ENCODE measurements at places on chromosomes 7 and 10.

DNA sequence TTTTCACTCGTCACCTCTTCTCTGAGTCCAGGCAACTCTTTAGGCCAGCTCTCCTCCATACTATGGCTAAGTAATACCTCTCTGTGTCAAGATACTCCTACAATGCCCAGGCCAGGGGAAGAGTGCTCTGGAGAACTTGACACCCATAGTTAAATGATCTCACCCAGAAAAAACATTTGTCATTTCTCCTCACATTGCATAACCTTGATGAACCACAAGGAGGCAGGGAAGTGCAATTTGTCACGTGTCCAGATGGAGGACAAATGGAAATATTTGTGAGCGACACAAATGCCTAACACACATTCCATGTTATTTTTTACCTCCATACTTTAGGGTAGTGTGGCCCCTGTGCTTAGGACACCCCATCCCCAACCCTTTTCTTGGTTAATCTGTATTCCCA lies 78.3 kb downstream of the HTR7 start:
- H3K36me3 ChIP-seq, result no peaks in the 10 kb centered on the region
- H3K27me3 ChIP-seq, result peaks cover 8% of the 10 kb centered on the region
- H3K4me1 ChIP-seq, result no peaks in the 10 kb centered on the region
- DNase-seq, result no peak

GRCh38 chr10:3213208-3213607 lies 40.6 kb upstream of the PITRM1 start:
- H3K27me3 ChIP-seq, result peaks cover 47% of the 10 kb centered on the region
- H3K27ac ChIP-seq, result no peak overlapping the region
- no peaks in the 10 kb centered on the region for H3K4me1 ChIP-seq
- DNase-seq, result no peak

DNA sequence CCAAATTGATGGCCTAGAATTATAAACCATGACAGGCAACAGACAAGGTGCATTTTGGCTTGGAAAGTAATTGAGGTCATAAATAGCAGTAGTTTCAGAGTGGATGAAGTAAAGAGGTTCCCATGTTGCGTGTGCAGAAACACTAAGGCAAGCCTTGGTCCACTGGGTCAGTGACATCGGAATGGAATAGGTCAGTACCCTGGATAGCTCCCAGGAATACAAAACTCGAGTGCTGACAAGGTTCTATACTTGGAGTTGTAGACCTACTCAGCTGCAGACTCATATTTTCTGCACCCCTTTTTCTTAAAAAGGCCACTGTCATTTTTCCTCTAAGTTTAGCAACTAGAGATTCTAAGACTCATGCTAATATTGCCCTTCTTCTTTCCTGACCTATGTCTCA lies 132.8 kb downstream of the DYNC1I1 start:
- H3K36me3 ChIP-seq, result no peaks in the 10 kb centered on the region
- no peak for DNase-seq
- H3K4me1 ChIP-seq, result no peaks in the 10 kb centered on the region
- no peak overlapping the region for H3K4me3 ChIP-seq
- H3K27ac ChIP-seq, result no peak overlapping the region

GRCh38 chr7:136353287-136353686 lies 376.1 kb upstream of the MTPN start:
- no peak for DNase-seq
- H3K36me3 ChIP-seq, result no peaks in the 10 kb centered on the region
- H3K27me3 ChIP-seq, result no peaks in the 10 kb centered on the region
- H3K4me1 ChIP-seq, result no peaks in the 10 kb centered on the region

- H3K27ac ChIP-seq, result no peak overlapping the region
- peaks cover 48% of the 10 kb centered on the region for H3K4me1 ChIP-seq
- no peak overlapping the region for H3K4me3 ChIP-seq
- peaks cover 5% of the 10 kb centered on the region for H3K36me3 ChIP-seq
- no peak for DNase-seq
These were observed 60.6 kb downstream of the PRTFDC1 start for GRCh38 chr10:24891823-24892222.

GRCh38 chr10:96688789-96689188 lies 31.5 kb downstream of the PIK3AP1 start:
- no peaks in the 10 kb centered on the region for H3K27me3 ChIP-seq
- no peak overlapping the region for H3K4me3 ChIP-seq
- peaks cover 10% of the 10 kb centered on the region for H3K4me1 ChIP-seq
- no peak for DNase-seq
- H3K27ac ChIP-seq, result no peak overlapping the region

DNA sequence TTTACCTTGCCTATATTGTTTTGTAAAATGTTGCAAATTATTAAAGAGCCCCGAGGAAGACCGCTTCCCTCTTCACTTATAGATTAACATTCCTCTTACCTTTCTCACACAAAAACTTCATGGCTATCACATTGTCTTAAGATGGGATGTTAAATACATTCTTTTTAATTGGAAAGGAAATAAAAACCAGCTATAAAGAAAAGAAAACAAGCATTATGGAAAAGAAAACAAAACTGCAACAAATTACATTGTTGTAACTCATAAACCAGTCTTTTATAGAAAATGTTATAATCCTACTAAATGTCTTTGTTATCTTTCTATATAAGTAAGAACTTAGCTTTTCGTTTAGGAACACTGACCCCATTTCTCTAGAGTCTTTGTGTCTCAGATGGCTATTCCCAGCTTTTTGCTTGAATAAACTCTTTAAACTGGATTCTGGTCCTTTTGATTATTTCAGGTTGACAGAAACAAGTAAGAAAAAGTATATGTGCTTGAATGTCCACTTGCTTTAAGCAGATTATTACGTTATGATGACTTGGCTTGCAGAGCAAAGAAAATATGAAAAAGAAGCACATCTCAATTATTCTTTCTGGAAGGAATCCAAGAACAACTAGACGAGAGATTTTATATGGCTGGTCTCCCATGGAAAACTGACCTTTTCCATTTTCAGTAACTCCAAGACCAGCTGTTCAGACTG lies 128.2 kb downstream of the AKR1D1 start:
- no peak for DNase-seq
- no peak overlapping the region for H3K27ac ChIP-seq
- H3K27me3 ChIP-seq, result peaks cover 3% of the 10 kb centered on the region
- no peaks in the 10 kb centered on the region for H3K4me1 ChIP-seq
- H3K36me3 ChIP-seq, result no peaks in the 10 kb centered on the region

DNA sequence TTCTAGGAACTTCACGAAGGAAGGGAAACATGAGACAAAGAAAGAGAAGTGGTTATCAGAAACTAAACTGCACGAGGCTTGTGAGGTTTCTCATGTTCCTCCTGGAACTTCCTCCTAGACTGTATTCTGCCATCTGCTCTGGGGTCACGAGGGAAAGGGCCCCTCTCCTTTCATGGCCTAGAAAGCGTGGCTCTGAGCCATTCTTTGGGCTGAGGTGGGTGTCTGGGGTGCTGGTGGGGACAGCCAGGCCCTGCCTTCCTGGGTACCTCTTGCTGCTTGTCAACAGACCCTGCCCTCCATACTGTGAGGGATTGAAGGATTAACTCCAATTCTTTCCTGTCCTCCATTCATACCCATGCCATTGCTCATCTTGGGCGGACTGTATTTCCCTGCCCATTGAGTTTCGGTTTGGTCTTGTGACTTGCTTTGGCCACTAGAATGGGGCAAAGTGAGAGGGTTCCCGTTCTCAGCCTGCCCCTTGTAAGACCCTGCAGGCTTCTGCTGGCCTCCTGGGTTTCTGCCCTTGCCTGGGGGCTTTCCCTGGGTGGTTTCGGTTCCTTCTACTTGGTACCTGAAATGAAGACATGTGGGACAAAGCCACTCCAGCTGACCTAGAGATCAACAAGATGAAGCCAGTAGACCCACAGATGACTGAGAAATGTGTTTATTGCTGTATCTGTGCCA lies 14.9 kb upstream of the GIMAP8 start:
- H3K27me3 ChIP-seq, result no peaks in the 10 kb centered on the region
- no peak overlapping the region for H3K4me3 ChIP-seq
- H3K4me1 ChIP-seq, result peaks cover 37% of the 10 kb centered on the region
- H3K36me3 ChIP-seq, result no peaks in the 10 kb centered on the region
- H3K27ac ChIP-seq, result no peak overlapping the region

DNA sequence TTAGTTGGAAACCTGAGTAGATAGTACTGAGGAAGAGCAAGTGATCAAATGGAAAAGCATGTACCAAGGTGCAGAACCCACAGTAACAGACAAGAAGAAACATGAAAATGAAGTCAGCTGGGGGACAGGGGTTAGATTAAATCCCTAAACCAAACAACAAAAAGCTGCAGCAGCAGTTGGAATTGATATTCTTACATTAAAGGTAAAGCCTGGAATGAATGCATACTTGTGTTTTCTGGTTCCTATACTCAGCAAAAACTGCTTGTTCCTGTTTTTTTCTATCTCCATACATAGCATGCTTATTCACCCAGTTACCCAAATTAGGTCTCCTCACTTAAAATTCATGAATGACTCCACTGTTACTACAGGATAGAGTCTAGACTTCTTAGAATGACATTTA lies 92.4 kb downstream of the TPST1 start:
- no peaks in the 10 kb centered on the region for H3K27me3 ChIP-seq
- H3K4me1 ChIP-seq, result no peaks in the 10 kb centered on the region

- H3K4me3 ChIP-seq, result no peak overlapping the region
- no peaks in the 10 kb centered on the region for H3K4me1 ChIP-seq
- peaks cover 8% of the 10 kb centered on the region for H3K27me3 ChIP-seq
These were observed 14.8 kb downstream of the TSPAN12 start for GRCh38 chr7:120843109-120843508.

- no peaks in the 10 kb centered on the region for H3K27me3 ChIP-seq
- H3K27ac ChIP-seq, result peak overlapping the region; percentile 88
- H3K4me3 ChIP-seq, result peak overlapping the region; percentile 55
- H3K4me1 ChIP-seq, result peaks cover 16% of the 10 kb centered on the region
- DNase-seq, result peak; percentile 48
These were observed 29.3 kb upstream of the CCL24 start for GRCh38 chr7:75842836-75843446.

DNA sequence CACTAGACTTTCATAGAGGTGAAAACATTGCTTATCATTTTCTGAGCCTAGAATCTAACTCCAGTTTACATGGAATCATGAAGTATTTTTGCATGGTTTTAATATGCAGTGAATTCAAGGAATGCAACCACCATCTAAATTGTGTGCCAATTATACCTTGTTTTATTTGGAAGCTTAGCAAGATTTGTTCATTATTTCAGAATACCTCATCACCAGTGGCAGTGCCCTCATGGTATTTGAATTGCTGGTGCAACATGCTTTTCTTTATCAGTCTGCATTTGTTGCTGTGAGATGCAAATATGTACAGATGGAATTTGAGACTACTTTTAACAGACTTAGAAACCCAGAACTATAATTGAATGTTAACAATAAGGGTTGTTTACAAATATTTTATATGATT lies 18.7 kb upstream of the ZNF800 start:
- no peak overlapping the region for H3K27ac ChIP-seq
- no peak overlapping the region for H3K4me3 ChIP-seq
- H3K27me3 ChIP-seq, result no peaks in the 10 kb centered on the region

DNA sequence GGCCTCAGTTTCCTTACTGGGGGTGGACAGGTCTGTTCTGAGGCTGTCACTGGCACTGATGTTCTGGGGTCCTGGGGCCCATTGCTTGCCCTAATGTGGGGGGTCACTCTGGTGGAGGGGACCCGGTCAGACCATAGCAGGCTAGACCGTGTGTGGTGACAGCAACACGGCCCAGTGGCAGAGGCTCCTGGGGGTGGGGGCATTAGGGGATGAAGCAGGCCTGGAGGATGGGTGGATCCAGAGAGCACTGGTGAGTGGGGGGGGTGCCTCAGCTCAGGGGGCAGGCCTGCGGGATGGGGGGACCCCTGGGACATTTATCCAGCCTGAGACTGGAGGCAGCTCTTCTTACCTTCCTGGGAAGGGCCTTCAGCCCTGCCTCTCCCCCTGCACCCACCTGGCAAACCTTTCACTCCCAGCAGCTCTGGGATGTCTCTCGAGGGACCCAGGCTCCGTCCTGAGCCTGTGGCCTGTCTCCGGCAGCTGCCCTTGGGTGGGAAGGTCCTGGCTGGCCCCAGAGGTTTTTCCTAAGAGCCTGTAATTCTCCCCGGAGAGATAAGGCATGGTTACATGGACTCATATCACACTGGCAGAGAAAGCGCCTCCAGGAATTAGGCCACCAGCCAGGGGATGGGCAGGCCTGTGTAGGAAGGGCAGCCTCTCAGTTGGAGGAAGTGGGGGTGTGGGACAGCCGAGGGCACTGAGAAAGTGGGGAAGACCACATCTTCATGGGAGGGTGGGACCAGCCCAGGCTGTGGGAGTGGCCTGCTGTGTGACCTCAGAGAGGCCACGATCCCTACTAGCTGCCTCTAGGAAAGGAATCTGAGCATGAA lies 147.7 kb downstream of the UBE2H start:
- H3K27ac ChIP-seq, result no peak overlapping the region

DNA sequence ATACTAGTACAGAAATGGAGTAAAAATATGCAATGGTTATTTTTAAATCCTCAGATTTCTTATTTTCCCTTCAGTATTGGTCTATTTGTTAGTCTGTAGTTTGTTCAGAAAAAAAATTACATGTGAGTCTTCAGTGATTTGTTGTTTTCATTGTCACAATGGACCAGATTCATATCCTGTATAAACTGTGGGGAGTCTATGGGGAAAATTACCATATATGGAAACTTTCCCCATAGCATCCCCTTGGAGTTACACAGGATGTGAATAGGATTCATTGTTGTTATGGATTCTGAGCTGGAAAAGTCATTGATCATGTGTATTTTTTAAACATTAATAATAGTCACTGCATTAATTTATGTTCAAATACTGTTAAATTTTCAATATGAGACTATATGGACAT lies 72.6 kb downstream of the ST7 start:
- peaks cover 25% of the 10 kb centered on the region for H3K4me1 ChIP-seq
- H3K36me3 ChIP-seq, result no peaks in the 10 kb centered on the region
- H3K27ac ChIP-seq, result no peak overlapping the region
- no peak overlapping the region for H3K4me3 ChIP-seq
- no peak for DNase-seq

GRCh38 chr7:143085109-143085508 lies 33.0 kb downstream of the OR6V1 start:
- H3K27me3 ChIP-seq, result peaks cover 22% of the 10 kb centered on the region
- H3K27ac ChIP-seq, result no peak overlapping the region
- no peaks in the 10 kb centered on the region for H3K4me1 ChIP-seq
- H3K36me3 ChIP-seq, result no peaks in the 10 kb centered on the region
- no peak for DNase-seq

DNA sequence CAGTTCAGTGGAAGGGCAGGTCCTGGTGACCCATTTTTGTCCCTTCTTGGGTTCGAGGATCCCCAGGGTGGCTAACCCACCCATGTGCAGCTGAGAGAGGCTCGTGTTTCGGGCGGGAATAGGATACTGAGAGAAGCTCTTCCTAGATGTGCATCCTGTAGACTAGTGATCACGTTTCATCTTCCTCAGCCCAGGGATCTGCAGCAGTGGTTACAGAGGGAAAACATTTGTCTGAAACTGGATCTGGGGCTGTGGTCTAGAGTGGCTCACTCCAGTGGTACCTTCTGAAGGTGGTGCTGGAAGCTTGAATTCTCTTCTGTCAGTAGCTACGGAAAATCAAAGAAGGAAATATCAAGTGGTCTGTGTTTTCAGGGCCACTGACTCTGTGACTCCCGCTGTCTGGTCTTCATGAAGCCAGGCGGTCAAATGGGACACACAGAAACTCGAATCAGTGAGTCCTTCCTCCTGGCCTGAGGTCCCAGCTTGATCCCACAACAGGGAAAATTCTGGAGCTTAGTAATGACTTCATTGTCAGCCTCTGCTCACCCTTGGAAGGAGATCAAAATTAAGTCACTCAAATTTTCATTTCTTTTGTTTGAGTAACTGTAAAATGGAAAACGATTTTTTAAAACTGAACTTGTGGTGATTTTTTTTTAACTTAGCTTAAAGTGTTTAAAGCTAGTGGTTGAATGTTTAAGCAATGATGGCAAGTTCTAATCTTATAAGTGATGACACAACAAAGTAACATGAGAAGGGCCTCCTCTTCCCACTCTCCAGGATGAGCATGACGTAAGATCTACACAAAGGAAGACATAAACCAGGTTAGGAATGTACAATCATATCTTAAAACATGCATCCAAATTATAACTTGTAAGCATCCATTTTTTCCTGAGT lies 469.3 kb upstream of the KLF6 start:
- H3K36me3 ChIP-seq, result no peaks in the 10 kb centered on the region
- H3K27ac ChIP-seq, result no peak overlapping the region
- DNase-seq, result no peak
- H3K27me3 ChIP-seq, result peaks cover 11% of the 10 kb centered on the region
- peaks cover 14% of the 10 kb centered on the region for H3K4me1 ChIP-seq
